Activated CD4-positive, alpha-beta T cell treated with anti-CD3 and anti-CD28 coated beads, Interleukin-2, amount 50 U/mL, for 48 hours (primary cell): ENCODE measurements at places on chromosomes 11 and 22.
A peak's percentile ranks its signal among the peaks of the same experiment; 100 is the strongest.

- DNase-seq = peak; percentile 18
These were observed 430.4 kb downstream of the TBC1D22A start for GRCh38 chr22:47192651-47193437.

- DNase-seq = no peak
These were observed 50.4 kb downstream of the DENND5A start for GRCh38 chr11:9214765-9215164.

- DNase-seq = no peak
These were observed 45.7 kb downstream of the GNB1L start for GRCh38 chr22:19808873-19809478.

GRCh38 chr22:26383968-26384556 is 45.0 kb upstream of the ASPHD2 start:
- DNase-seq = no peak

- DNase-seq = no peak
These were observed 831.5 kb downstream of the TBC1D22A start for GRCh38 chr22:47593911-47594311.

DNA sequence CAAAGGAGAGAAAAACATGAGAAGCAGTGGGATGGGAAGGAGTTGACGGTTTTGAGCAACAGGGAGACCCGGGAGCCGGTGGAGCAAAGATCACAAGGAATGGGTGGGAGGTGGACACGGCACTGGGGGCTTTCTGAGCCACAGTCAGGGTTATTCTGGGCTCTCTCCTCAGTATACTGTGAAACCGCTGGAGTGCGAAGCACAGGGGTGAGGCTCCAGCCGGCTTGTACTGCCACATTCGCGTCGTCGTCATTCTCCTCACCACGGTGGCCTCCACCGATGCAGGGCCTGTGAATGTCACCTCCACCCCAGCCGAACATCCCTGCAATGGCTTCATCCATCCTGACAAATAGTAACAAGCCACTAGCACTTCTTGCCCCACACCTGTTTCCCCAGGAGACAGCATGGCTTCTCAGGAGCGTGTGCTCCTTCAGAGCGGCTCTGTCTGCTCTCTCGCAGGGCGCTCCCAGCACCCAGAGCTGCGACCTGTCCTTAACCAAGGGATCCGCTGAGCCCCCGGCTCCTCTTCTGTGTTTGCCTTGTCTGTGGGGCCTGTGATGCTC is 1165.3 kb downstream of the TBC1D22A start:
- DNase-seq = no peak
